ENCODE measurements at places on chromosomes 2 and 18.

- no peak for DNase-seq
These were observed 105.9 kb upstream of the CREB1 start for GRCh38 chr2:207423886-207424285.

DNA sequence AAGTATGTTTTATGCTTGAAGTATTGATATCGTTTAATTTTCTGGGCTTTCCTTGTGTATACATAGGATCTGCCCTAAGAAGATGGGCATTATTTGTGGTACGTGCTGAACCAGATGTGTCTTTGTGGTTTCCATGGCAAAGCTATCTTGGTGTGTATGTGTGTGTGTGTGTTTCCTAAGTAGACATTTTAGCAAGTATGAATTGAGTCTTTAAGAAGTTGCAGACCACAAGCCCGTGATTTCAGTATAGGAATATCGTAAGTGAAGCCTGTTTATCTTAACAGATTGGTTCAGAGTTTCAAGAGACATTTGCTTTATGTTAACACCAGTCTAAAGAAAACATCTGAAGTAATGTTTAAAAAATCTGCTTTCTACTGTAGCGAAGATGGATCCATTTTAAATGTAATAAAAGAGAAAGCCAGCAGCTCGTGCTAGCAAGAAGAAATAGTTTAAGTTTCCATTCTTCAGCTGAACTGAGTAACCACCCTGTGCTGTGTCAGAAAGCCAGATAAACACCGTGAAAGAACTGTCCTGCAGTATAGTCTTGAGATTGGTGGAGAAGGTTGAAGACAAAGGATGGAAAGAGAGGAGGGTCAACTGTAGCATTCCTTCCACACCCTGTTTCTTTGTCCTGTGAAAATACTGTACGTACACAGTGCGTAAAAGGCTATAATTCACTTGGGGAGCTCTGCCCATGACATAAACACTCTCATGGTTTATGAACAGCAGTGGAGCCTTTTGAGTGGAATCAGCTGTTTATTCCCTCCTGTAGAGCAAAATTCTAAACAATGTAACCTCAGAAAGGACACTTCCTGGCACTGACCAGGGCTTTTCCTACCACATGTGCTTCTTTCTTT is 91.9 kb upstream of the FOSL2 start:
- DNase-seq = no peak

DNA sequence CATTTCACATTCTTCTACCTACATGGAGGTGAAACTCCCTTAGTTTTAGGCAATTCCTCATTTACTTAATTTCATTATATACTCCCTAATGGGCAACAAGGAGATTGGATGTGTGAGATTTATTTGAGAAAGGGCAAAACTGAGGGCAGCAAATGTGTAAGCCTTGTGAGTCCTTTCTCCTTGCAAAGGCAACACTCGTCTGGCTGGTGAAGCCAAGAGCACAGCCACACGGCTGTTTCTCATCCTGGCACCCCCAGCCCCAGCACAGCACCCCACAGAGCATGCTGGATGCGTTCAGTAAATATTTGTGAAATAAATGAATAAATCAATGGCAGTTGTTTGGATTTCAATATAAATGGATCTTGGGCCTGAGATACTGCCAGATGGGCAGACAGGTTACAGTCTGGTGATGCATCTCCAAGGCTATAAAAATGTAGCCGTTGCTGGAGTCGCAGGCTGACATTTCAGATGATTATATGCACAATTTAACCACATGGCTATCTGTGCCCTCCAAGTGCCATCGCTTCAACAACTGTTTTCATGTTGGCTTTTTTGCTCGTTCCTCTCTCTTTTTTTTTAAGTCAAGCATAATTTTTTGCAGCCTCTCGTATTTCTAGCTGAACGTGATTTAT is 154.1 kb upstream of the REV1 start:
- no peak for DNase-seq

GRCh38 chr18:10760986-10761385 is 235.2 kb downstream of the NAPG start:
- no peak for DNase-seq

DNA sequence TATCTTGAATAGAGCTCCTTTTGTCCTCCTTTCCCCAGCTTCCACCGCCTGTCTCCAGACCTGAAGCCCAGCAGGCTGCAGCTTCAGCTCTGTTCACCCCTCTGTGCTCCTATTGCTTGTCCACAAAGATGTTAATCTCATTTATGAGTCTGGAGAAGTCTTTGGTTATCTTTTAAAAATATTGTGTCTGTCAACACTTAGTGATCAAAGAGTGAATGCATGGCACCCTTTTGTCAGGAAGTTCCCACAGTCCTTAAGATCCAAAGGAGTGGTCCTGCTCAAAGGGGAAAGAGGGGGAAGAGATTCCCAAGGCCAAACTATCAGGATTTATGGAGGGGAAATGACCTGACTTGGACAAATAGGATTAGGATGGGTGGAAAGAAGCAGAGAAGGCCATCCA is 118.9 kb downstream of the ACAA2 start:
- DNase-seq = no peak

- DNase-seq = no peak
These were observed 65.5 kb downstream of the ACAA2 start for GRCh38 chr18:49747876-49748275.

DNA sequence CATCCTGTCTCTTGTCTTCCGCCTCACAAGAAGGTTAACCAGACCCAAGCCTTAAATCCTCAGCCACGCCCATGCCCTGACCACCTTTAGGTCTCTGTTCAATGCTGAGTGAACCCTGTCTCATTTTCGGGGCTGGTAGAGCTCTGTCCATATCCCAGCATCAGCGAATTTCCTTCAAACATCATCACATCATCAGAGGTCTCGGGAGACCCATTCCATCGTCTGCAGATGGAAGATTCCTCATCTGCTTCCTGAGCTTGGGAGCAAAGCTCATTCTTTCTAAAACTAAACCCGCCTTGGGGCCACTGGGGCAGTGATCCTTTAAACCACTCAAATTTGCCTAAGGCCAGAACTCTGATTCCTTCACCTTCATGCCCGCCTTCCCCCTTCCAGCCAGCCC is 173.7 kb downstream of the TTC32 start:
- DNase-seq = no peak

DNA sequence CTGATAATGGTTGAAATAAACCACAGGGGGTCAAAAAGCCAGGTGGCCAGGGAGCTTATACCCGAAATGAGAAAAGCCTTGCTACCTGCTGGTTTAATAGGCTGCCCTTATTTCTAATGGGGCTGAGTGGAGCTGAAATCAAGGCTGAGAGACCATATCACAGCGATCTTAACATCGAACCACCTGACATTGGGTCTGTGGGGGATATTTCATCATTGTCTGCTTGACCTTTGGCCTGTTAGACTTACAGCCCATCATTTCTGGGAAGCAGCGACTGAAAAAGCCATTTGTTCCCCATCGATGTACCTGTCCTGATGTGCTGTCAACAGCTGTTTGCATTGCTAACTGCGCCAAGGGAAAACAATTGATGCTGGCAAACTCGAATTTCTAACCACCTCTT is 199.7 kb upstream of the SLC14A2 start:
- no peak for DNase-seq

Data from cortex of kidney (tissue), 1 donor.